ENCODE measurements at places on chromosomes 16 and 17. TPM values are rescaled to one million over a fixed set of nuclear protein-coding genes. Genes with fewer than 3 reads are reported as not detected.

DNA sequence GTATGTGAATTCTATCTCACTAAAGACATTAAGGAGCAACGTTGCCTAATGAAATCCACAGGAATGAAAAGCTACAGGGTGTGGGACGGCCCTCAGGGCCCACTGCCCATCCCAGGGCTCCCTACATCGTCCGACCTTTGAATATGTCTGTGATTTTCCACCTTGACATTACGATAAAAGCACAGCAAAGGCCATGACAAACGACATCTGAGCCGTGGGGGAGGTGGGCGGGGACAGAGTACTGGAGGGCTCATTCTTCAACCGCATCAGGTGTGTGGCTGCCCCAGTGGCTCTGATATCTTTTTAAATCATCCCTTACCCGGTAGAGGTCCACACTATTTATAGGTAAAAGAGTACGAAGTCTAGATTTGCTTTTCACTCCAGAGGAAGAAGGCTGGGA lies 35.1 kb downstream of the LMF1 start:
- no peaks in the 10 kb centered on the region for H3K4me1 ChIP-seq
- H3K36me3 ChIP-seq, result peaks cover 8% of the 10 kb centered on the region
- no peak overlapping the region for H3K27ac ChIP-seq
- H3K27me3 ChIP-seq, result no peaks in the 10 kb centered on the region
- no peak overlapping the region for H3K4me3 ChIP-seq
- no peak for DNase-seq

TAOK1 gene
- total RNA-seq, result 80.5 TPM

C16orf96 gene
- total RNA-seq, result 0.07 TPM

DNA sequence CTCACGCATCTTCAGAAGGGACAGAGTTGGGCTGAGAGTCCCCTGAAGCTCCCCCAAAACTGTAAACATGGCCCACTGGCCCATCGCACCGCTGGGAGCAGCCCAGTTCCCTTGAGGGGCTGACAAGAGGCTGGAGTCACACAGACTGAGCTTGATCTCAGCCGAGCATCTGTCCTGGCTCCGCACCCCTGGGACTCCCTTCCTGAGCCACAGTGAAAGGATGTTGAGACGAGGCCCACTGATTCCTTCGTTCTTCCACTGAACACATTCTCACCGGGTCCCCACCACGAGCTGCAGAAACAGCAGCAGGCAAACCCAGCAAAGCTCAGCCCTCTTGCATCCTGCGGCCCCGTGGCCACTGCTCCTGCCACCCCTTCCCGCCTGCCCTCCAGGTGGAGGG lies 145.9 kb upstream of the CIBAR2 start:
- H3K4me3 ChIP-seq, result no peak overlapping the region
- no peak overlapping the region for H3K27ac ChIP-seq
- no peak for DNase-seq
- no peaks in the 10 kb centered on the region for H3K27me3 ChIP-seq
- no peaks in the 10 kb centered on the region for H3K4me1 ChIP-seq

SNX20 gene
- 7.1 TPM for total RNA-seq

NOXO1 gene
- total RNA-seq, result not detected

IRX3 gene
- 78.1 TPM for total RNA-seq

GRCh38 chr16:86975445-86975844 lies 341.7 kb downstream of the C16orf95 start:
- no peaks in the 10 kb centered on the region for H3K36me3 ChIP-seq
- peaks cover 13% of the 10 kb centered on the region for H3K4me1 ChIP-seq

TMEM238L gene
- not detected for total RNA-seq

DNA sequence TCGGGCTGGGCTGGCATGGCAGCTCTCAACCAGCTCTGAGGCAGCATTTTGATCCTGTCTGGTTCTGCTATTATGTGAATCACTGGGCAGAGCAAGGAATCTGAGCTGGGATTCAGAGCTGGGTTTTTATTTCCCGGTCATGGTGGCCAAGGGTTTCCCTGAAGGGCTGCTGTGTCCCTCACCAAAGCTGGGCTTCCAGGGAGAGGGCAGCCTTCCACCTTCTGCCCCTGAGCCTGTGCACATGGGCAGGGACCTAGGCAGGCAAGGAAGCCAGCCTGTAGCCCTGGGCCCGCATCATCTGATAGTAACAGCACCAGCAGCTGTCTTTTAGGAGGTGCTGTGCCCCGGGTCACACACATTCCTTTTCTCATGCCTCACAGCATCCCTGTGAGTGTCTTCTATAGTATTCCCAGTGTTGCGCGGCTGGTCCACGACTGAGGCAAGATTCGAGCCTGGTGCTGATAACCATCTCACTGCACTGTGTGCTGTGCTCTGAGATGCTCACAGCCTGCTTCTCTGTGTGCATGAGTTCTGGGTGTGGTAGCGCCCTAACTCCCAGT lies 85.3 kb upstream of the PLCG2 start:
- peaks cover 50% of the 10 kb centered on the region for H3K4me1 ChIP-seq
- H3K27ac ChIP-seq, result no peak overlapping the region
- H3K36me3 ChIP-seq, result peaks cover 30% of the 10 kb centered on the region

GRCh38 chr16:65570261-65570660 lies 448.4 kb upstream of the CDH11 start:
- DNase-seq, result no peak
- no peaks in the 10 kb centered on the region for H3K36me3 ChIP-seq
- no peaks in the 10 kb centered on the region for H3K4me1 ChIP-seq
- no peak overlapping the region for H3K4me3 ChIP-seq
- H3K27ac ChIP-seq, result no peak overlapping the region

DNA sequence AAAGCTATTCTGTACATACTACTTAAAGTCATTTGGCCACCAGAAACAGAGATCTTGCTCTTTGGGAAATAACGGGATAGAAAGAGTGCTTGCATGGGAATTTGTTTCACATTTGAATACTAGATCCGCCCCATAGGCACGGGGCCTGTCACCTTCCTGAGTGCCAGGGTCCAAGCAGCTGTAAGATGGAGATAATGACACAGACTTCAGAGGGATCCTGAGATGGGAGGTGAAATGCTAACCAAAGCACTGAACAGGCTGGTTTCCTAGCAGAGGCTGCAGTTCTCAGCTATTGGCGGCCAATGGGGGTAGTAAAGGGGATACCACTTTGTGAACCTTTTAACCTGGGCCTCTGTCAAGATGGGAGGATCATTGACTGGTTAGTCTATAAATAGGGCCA lies 225.4 kb downstream of the IRF8 start:
- H3K27me3 ChIP-seq, result peaks cover 47% of the 10 kb centered on the region
- no peak overlapping the region for H3K27ac ChIP-seq
- H3K4me1 ChIP-seq, result no peaks in the 10 kb centered on the region
- DNase-seq, result no peak
- H3K4me3 ChIP-seq, result no peak overlapping the region
- no peaks in the 10 kb centered on the region for H3K36me3 ChIP-seq

DNA sequence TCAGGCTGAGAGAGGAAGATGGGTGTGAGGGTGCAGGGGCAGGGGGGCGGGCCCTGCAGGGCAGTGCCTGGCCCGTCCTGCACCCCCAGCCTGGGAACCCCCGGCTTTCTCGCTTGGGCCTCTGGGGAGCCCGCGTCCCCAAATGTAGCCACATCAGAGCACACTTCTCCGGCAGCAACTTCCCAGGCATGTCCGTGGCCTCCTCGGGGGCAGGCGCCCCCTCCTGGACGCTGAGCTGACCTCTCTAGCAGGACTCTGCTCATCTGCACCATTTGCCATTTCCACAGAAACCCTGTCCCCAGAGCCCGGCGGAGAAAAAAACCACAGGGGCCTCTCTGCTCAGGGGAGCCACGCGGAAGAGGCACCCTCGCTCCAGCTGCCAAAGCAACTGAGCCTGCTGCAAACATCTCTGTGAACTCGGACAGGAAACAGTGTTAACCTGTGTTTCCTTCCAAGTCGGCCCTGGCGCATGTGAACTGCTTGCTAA lies 63.4 kb downstream of the KLHDC4 start:
- peak; percentile 41 for DNase-seq
- no peak overlapping the region for H3K27ac ChIP-seq
- H3K4me3 ChIP-seq, result no peak overlapping the region
- H3K27me3 ChIP-seq, result no peaks in the 10 kb centered on the region
- no peaks in the 10 kb centered on the region for H3K36me3 ChIP-seq

GRCh38 chr16:31400191-31400590 lies 7.1 kb downstream of the ITGAD start:
- H3K4me3 ChIP-seq, result no peak overlapping the region
- H3K27ac ChIP-seq, result no peak overlapping the region
- no peaks in the 10 kb centered on the region for H3K27me3 ChIP-seq
- H3K36me3 ChIP-seq, result no peaks in the 10 kb centered on the region

- H3K4me1 ChIP-seq, result peaks cover 48% of the 10 kb centered on the region
- no peak overlapping the region for H3K4me3 ChIP-seq
- H3K27ac ChIP-seq, result peak overlapping the region; percentile 42
These were observed 35.0 kb downstream of the ZCCHC14 start for GRCh38 chr16:87457709-87458423.

- H3K27me3 ChIP-seq, result peaks cover 14% of the 10 kb centered on the region
- peak overlapping the region; percentile 47 for H3K4me3 ChIP-seq
- H3K4me1 ChIP-seq, result peaks cover 15% of the 10 kb centered on the region
- H3K36me3 ChIP-seq, result peaks cover 12% of the 10 kb centered on the region
- H3K27ac ChIP-seq, result no peak overlapping the region
- no peak for DNase-seq
These were observed 45.2 kb upstream of the PVALEF start for GRCh38 chr17:81120149-81120484.

AGRP gene
- total RNA-seq, result not detected

DNA sequence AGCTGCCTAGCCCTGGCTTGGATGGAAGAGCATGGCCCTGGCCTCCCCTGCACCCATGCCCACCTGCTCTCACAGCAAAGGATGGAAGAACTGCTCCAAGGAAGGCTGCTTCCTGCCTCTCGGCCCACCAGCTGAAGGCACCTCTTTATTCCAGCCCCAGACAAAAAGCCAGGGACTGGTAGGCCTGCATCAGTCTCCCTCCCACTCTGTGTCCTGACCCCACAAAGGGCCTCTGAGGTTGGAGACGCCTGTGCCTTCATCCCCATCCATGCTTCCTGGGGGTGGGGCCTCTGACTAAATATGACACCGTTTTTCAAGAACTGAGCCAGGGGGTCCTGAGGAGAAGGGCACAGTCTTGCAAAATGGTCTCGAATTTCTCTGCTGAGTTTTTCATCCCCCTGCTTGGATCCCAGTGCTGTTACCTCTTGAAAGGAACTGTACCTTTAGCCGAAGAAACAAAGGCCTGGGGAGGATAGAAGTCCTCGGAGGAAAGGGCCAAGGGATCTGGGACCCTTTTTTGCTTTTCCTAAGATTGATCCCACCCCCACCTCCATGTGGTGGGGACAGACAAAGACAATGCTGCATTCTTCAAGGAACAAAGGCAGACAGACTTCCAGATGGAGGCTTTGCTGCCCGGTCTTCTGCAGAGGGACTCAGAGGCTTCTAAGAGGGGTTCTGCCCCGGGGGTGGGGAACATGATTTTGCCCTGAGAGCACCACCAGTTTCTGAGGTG lies 5.2 kb downstream of the C17orf50 start:
- no peaks in the 10 kb centered on the region for H3K27me3 ChIP-seq
- H3K36me3 ChIP-seq, result no peaks in the 10 kb centered on the region
- DNase-seq, result no peak
- peaks cover 6% of the 10 kb centered on the region for H3K4me1 ChIP-seq

DNA sequence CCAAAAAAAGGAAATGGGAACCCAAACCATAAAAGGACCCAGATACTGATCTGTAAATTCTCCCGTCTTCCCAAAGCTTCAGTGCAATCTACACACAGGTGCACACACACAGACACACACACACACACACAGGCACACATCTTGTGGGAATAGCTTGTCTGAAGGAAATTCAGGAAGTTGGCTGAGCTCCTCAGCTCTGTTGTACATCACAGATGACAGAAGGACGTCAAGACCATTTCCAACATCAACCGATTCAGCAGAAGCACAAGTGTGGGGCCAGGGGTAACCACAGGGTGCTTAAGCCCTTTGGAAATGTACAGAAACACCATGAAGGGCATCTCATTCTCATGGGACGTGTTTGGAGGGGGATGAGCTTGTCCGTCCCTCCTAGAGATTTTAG lies 498.1 kb upstream of the PSMD7 start:
- H3K36me3 ChIP-seq, result no peaks in the 10 kb centered on the region
- H3K27me3 ChIP-seq, result peaks cover 3% of the 10 kb centered on the region
- DNase-seq, result no peak
- H3K4me3 ChIP-seq, result no peak overlapping the region
- H3K4me1 ChIP-seq, result peaks cover 18% of the 10 kb centered on the region

DNA sequence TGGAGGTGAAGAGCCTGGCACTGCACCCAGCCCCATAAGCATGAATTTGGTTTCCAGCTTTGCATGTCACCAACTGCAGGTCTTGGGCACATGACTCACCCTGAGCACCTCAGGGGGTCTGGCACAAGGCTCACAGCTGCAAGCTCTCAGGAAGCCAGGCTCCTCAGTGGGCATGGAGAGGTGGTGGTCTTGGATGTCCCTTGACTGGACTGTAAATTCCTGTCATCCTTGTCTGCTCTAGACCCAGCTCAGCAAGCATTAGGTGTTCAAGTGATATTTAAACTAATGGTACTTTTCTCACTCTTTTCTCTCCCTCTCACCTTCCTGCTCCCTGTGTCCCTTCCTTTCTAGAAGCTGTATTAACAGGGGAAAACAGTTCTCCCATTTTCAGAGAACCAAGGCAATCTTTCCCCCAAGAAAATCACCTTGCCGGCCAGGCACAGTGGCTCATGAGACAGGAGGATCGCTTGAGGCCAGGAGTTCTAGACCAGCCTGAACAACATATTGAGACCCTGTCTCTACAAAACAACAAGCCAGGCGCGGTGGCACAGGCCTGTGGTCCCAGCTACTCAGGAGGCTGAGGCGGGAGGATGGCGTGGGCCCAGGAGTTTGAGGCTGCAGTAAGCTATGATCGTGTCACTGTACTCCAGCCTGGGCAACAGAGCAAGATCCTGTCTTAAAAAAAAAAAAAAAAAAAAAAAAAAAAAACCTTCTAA lies 5.1 kb upstream of the KIFC3 start:
- H3K4me1 ChIP-seq, result peaks cover 66% of the 10 kb centered on the region
- H3K4me3 ChIP-seq, result no peak overlapping the region
- H3K36me3 ChIP-seq, result no peaks in the 10 kb centered on the region
- H3K27me3 ChIP-seq, result no peaks in the 10 kb centered on the region
- no peak for DNase-seq
- H3K27ac ChIP-seq, result no peak overlapping the region

GRCh38 chr16:57537581-57538234 lies 1.3 kb upstream of the CCDC102A start:
- peaks cover 37% of the 10 kb centered on the region for H3K4me1 ChIP-seq
- no peak overlapping the region for H3K27ac ChIP-seq
- H3K27me3 ChIP-seq, result no peaks in the 10 kb centered on the region
- no peak overlapping the region for H3K4me3 ChIP-seq

DNA sequence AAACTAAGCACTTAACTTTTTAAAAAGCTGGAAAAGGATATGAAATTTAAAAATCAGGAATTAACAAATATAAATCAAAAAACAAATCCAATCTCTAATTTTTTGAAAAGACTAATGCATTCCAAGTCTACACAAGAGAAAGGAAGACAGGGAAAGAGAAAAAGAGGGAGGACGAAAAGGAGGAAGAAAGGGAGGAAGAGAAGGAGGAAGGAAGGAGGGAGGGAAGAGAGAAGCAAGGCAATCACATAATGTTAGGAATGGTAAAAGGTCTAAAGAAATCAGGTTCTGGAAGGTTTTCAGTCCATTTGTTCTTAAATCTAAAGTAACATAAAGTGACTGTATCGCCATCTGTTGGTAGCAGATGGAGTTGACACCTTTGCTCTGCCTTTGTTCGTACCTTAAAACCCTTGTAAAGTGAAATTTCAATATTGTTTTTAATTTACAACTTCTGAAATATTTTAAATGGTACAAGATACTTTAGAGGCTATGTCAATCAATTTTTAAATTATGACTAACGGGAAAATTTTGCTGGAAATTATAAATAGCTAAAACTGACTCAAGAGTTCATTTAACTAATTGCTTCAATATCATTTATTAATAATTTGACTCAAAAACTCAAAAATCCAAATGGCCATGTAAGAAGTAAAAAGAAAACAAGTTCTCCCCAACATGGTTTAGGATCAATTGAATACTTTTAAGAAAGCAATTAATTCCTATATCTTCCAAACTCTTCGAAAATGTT lies 20.4 kb upstream of the CDYL2 start:
- H3K4me1 ChIP-seq, result no peaks in the 10 kb centered on the region
- H3K36me3 ChIP-seq, result no peaks in the 10 kb centered on the region
- H3K27ac ChIP-seq, result no peak overlapping the region
- no peaks in the 10 kb centered on the region for H3K27me3 ChIP-seq

All from heart right ventricle (tissue), 16 donors.